T-helper 17 cell (primary cell): ENCODE measurements at places on chromosomes 5 and 9. TPM values are rescaled to one million over a fixed set of nuclear protein-coding genes. Genes with fewer than 3 reads are reported as not detected.

DNA sequence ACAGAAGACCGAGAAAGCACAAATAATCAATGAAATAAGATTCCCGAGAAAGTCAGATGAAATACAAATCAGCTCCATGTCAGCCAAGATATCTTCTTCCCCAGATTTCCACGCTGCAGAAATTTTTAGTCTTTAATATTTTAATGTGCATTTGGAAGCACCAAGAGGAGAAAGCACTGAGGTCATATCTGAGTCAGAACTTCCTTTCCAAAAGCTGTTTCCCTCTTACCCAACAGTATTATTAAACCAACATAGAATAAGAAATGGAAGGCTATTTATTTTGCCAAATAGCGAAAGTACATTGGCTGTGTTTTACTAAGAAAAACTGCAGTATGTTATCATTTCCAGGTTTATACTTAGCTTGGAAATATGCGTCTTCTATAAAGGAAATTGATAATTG lies 772.1 kb upstream of the CDH9 start:
- no peaks in the 10 kb centered on the region for H3K4me1 ChIP-seq
- H3K27ac ChIP-seq: no peak overlapping the region
- no peak overlapping the region for H3K4me3 ChIP-seq
- H3K36me3 ChIP-seq: no peaks in the 10 kb centered on the region
- DNase-seq: no peak

DNA sequence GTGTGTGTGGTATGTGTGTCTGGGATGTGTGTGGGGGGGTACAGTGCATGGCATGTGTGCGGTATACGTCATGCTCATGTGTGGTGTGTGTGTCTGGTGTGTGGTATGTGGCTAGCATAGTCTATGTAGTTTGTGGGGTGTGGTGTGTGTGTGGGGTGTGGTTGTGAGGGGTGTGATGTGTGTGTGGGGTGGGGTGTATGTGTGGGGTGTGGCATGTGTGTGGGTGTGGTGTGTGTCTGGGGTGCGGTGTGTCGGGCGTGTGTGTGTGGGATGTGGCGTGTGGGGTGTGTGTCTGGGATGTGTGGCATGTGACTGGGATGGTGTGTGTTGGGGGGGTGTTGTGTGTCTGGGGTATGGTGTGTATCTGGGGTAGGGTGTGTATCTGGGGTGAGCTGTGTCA lies 52.3 kb downstream of the SECISBP2 start:
- H3K27me3 ChIP-seq: no peaks in the 10 kb centered on the region
- H3K27ac ChIP-seq: no peak overlapping the region
- H3K4me1 ChIP-seq: peaks cover 16% of the 10 kb centered on the region
- no peaks in the 10 kb centered on the region for H3K36me3 ChIP-seq
- DNase-seq: no peak

DNA sequence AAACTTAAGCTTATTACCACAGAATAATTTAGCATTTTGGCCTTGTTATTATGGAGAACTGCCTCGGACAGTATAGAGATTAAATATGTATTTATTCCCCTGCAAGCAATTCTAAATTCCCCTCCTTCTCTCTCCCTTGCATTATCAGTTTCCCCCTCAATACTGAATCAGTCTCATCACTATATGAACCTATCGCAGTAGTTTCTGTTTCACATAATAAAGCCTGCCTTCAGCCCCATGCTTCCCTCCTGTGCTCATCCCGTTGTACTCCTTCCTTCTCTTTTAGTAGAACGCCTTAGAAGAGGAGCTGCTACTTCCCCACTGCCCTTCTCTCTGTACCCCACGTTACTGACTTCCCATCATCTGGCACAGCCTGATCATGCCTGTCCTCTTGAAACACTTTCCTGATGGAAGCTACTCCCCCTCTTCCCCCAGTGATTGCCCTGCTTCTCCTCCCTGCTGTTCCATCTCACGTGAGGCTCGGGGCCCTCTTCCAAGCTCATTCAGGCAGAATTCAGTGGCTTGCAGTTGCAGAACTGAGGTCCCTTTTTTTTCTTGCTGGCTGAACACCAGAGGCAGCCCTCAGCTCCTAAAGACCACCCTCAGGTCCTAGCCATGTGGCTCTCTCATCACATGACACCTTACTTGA lies 93.4 kb downstream of the PPIC start:
- H3K27me3 ChIP-seq: no peaks in the 10 kb centered on the region
- H3K27ac ChIP-seq: no peak overlapping the region
- H3K4me1 ChIP-seq: peaks cover 5% of the 10 kb centered on the region

- no peak for DNase-seq
- no peaks in the 10 kb centered on the region for H3K4me1 ChIP-seq
- H3K27ac ChIP-seq: no peak overlapping the region
- H3K36me3 ChIP-seq: no peaks in the 10 kb centered on the region
- H3K27me3 ChIP-seq: no peaks in the 10 kb centered on the region
- no peak overlapping the region for H3K4me3 ChIP-seq
Measured at GRCh38 chr9:81636255-81636599, 53.1 kb downstream of the TLE1 start.

- no peak for DNase-seq
- H3K36me3 ChIP-seq: no peaks in the 10 kb centered on the region
- no peak overlapping the region for H3K27ac ChIP-seq
Measured at GRCh38 chr5:135134691-135135381, 100.8 kb upstream of the PITX1 start.

The SAXO1 gene
- not detected for total RNA-seq

GRCh38 chr9:136014147-136014923 lies 53.2 kb upstream of the UBAC1 start:
- H3K27ac ChIP-seq: no peak overlapping the region
- H3K4me1 ChIP-seq: peaks cover 3% of the 10 kb centered on the region
- no peaks in the 10 kb centered on the region for H3K27me3 ChIP-seq
- no peaks in the 10 kb centered on the region for H3K36me3 ChIP-seq

DNA sequence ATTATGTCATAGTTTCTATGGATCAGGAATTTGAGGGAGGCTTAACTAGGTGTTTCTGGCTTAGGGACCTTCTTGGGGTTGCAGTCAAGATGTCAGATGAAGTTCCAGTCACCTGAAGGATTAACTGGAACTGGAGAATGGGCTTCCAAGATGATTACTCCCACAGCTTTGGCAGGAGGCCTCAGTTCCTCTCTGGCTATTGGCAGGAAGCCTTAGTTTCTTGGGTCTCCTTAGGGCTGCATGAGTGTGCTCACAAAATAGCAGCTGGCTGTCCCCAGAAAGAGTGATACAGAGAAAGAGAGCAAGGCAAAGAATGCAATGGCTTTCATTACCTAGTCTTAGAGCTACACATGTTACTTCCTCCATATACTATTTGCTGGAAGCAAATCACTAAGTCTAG lies 138.1 kb upstream of the TLE4 start:
- no peak overlapping the region for H3K27ac ChIP-seq
- H3K4me3 ChIP-seq: no peak overlapping the region
- no peak for DNase-seq
- H3K36me3 ChIP-seq: no peaks in the 10 kb centered on the region
- peaks cover 22% of the 10 kb centered on the region for H3K27me3 ChIP-seq

The BTNL3 gene
- not detected for total RNA-seq

- no peak overlapping the region for H3K4me3 ChIP-seq
- H3K27ac ChIP-seq: no peak overlapping the region
- H3K27me3 ChIP-seq: peaks cover 51% of the 10 kb centered on the region
- peaks cover 3% of the 10 kb centered on the region for H3K4me1 ChIP-seq
Measured at GRCh38 chr9:6218099-6218502, 2.5 kb downstream of the IL33 start.

DNA sequence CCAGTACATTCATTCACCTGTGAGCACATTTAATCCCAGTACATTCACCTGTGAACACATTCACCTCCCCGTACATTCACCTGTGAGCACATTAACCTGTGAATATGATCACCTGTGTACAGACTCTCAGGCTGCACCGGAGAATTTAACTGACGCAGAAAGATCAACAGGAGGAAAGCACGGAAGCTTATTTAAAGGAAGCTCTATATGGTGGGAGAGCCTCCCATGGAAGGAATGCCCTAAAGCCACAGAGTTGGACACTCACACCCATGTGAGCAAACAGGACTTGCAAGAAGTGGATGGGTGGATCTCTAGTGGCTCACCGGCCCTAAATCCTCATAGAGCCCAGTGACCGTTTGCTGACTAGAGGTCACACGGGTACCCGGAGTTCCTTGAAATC lies 38.2 kb downstream of the TRIP13 start:
- no peak overlapping the region for H3K27ac ChIP-seq
- DNase-seq: no peak
- H3K27me3 ChIP-seq: peaks cover 49% of the 10 kb centered on the region
- peaks cover 9% of the 10 kb centered on the region for H3K36me3 ChIP-seq
- H3K4me1 ChIP-seq: peaks cover 12% of the 10 kb centered on the region
- no peak overlapping the region for H3K4me3 ChIP-seq

GRCh38 chr9:10387282-10387681 lies 225.5 kb downstream of the PTPRD start:
- no peak overlapping the region for H3K27ac ChIP-seq
- no peaks in the 10 kb centered on the region for H3K36me3 ChIP-seq
- DNase-seq: no peak

The MEF2C gene
- total RNA-seq: 11.9 TPM

GRCh38 chr9:16303506-16303905 lies 567.0 kb downstream of the BNC2 start:
- no peak overlapping the region for H3K4me3 ChIP-seq
- H3K27me3 ChIP-seq: no peaks in the 10 kb centered on the region
- no peaks in the 10 kb centered on the region for H3K36me3 ChIP-seq
- no peak for DNase-seq

DNA sequence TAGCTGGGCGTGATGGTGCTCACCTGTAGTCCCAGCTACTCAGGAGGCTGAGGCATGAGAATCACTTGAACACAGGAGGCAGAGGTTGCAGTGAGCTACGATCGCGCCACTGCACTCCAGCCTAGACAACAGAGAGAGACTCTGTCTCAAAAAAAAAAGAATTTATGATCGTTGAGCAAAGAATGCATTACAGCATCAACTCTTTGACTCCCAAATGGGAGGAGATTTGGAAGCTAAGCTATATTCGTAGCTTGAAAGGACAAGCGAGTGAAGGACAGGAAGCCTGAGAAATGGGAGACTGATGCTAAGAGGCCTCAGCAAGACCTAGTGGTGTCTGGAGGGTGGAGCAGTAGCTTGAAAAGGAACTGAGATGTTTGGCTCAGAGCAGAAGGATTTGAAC lies 10.3 kb upstream of the CCIN start:
- DNase-seq: no peak
- H3K27me3 ChIP-seq: no peaks in the 10 kb centered on the region
- peaks cover 27% of the 10 kb centered on the region for H3K4me1 ChIP-seq
- peak overlapping the region; percentile 36 for H3K4me3 ChIP-seq
- peak overlapping the region; percentile 32 for H3K27ac ChIP-seq
- H3K36me3 ChIP-seq: peaks cover 17% of the 10 kb centered on the region

GRCh38 chr9:4011054-4011453 lies 288.8 kb downstream of the GLIS3 start:
- H3K36me3 ChIP-seq: no peaks in the 10 kb centered on the region
- no peak overlapping the region for H3K27ac ChIP-seq
- peaks cover 14% of the 10 kb centered on the region for H3K27me3 ChIP-seq
- no peak overlapping the region for H3K4me3 ChIP-seq

DNA sequence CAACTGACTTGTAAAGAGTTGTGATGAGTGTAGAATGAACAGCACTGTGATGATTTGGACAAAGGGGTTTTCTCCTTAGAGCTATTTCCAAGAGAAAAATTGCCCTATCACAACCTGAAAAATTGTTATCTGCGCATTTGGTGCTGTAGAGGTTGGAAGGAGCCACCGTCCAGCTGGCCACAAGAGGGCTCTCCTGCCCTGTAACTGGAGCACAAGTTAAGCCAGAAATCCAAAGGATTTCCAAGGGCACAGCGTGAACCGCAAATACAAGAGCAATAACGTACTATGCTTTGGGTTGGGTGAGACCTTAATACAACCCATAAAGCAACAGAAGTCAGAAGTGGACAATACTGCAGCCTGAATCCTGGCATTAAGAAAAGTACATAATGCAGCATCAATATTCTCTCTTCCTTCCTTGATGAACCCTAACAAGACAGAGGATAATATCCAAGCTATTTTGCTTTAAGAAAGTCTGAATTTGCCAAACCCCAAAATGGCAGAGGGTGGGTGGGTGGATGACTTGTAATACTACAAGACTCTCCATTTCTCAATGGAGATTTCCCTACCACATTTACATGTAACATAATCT lies 56.8 kb upstream of the SMIM32 start:
- H3K27ac ChIP-seq: no peak overlapping the region
- H3K4me1 ChIP-seq: peaks cover 3% of the 10 kb centered on the region
- peaks cover 33% of the 10 kb centered on the region for H3K27me3 ChIP-seq
- no peaks in the 10 kb centered on the region for H3K36me3 ChIP-seq
- no peak for DNase-seq

The DDX4 gene
- not detected for total RNA-seq

GRCh38 chr9:18575686-18576085 lies 101.7 kb downstream of the ADAMTSL1 start:
- H3K27me3 ChIP-seq: no peaks in the 10 kb centered on the region
- H3K27ac ChIP-seq: no peak overlapping the region
- no peaks in the 10 kb centered on the region for H3K4me1 ChIP-seq
- no peak overlapping the region for H3K4me3 ChIP-seq

The AUH gene
- total RNA-seq: 15.2 TPM

- peaks cover 3% of the 10 kb centered on the region for H3K36me3 ChIP-seq
- H3K27me3 ChIP-seq: peaks cover 10% of the 10 kb centered on the region
- peak; percentile 34 for DNase-seq
- H3K4me1 ChIP-seq: peaks cover 28% of the 10 kb centered on the region
- peak overlapping the region; percentile 92 for H3K4me3 ChIP-seq
Measured at GRCh38 chr5:140632366-140633020, 482 bp downstream of the CD14 start.

DNA sequence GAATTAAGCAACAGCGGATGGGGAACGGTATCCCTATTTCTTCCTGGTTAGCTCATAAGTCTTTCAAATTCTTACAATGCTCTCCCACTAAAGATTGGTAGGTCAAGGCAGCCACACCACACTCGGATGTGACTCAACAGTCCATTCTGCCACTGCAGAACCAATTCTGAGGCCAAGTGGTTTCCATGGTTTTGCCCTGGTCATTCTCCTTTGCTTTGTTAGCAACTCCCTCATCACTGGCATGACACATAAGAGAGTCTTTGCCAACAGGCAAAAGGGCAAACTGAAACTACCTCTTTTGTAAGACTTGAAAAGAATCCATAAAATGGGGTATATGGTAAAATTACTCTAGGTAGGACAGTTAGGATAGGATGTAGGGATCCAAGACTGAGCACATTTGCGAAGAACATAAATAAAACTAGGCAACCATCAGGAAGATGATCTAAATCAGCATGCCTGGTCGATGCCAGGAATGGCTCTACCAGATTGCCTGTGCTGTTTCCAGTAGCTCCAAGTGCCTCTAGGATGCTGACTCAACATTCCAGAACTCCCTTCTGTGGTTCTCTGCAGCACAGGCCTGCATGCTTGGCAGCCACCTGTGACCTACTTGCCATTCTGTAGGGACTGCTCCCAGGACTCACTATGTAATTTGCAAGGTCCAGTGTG lies 105.4 kb downstream of the DCP2 start:
- no peak overlapping the region for H3K4me3 ChIP-seq
- DNase-seq: no peak
- H3K4me1 ChIP-seq: no peaks in the 10 kb centered on the region

DNA sequence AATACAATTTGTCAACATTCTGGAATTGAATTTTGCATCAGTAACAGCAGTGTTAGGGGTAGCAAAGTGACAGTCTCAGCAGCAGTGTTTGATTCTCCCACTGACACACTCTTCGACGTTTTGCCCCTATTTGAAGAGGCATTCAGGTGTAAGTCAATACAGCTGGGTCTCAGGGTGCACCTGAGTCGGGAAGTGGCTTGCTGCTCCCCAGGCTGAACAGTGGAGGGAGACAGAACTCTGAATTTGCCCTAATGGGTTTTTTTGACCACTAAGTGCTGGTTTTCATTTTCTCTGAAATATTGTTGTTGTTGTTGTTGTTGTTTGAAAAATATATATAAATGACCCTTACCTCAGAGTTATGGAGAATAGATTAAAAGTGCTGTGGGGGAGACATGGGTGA lies 223.2 kb downstream of the TLR4 start:
- DNase-seq: no peak
- H3K4me3 ChIP-seq: no peak overlapping the region
- H3K36me3 ChIP-seq: no peaks in the 10 kb centered on the region
- H3K27ac ChIP-seq: no peak overlapping the region
- peaks cover 10% of the 10 kb centered on the region for H3K27me3 ChIP-seq
- H3K4me1 ChIP-seq: no peaks in the 10 kb centered on the region
